8988T (cell line): ENCODE measurements at places on chromosomes 3 and 15.

- no peak for DNase-seq
These were observed 20.4 kb downstream of the BHLHE40 start for GRCh38 chr3:4999531-5000184.

DNA sequence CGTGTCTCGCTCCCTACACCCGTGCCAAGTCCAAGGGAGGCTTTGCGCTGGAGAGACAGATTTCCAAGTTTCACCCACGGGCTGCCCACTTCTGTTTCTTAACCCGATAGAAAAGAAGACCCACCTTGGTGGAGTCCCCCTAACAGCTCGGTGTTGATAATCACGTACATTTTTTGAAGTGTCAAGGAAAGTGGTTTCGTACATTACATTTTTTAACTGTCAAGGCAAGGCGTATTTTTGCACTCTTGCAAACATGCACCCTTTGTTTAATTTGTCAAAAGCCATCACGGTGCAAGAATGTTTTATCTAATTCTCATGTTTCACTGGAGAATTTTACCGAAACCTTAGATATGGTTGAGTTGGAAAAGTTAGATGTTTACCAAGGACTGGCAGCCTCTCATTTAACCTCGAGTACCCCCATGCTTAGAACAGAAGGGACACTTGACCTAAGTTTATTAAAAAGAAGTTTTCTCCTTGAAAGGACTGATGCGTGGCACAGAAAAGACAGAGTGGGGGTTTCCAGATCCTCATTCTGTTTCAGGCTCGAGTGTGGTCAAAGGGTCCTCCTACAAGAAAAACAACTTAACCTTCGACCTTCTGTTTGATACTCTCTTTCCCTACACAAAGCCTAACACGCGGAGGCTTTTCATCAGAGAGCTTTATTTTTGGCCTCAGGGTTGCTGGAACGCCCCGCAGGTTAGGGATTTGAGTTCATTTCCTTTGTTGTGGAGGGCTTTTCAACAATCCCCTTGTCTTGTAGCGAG is 882 bp downstream of the GXYLT2 start:
- no peak for DNase-seq

- no peak for DNase-seq
These were observed 576.5 kb downstream of the ZNF385D start for GRCh38 chr3:21174461-21174860.

DNA sequence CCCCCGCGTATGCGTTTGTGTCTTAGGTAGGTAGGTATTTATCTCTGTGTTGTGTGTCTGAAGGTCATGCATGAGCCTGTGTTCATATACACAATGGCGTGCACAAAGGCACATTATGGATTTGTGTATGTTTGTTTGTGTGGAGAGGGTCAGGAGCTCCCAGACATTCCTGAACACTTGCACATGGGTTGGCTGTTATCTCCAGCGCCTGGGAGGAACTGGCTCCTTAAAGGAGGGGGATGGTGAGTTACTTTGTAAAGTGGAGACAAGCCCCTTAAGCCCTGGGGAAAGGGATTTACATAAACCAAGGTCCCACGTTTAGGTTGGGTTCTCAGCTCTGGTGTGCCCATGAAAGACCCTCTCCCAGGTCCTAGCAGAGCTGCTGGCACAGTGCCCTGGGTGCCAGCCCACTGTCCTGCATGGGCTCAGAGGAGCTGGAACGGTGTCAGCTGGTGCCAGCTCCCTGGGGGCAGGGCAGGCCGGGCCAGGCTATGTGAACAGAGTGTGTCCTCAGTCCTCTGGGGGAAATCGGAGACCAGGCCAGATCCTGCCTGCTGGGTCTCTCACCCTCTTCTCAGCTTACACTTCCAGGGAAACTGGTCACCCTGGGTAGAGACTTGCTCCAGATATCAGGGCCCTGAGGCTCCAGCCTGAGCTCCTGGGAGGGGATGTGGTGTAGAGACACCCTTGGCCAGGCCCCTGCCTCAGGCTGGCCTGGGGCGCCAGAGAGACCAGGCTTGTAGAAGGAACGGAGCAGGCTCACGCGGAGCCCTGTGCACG is 25.1 kb downstream of the SNX33 start:
- DNase-seq, result no peak

GRCh38 chr3:44415421-44415820 is 62.0 kb downstream of the ZNF445 start:
- DNase-seq, result no peak

DNA sequence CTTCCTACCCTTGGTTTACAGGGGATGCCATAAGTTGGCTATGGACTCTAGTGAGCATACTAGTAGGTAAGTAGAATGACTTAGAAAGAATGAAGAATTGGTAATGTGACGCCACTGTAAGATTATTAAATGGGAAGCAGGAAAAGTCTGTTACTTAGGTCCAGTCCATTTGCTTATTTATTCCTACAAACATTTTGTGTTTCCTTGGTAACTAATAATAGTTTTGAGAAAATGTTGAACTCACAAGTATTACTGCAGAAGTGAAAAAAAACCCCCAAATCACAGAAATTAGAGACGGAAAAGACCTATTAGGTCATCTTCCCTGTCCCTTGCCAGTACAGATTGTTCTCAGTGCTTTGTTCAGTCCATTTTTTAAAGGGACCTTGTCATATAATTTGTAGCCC is 63.5 kb downstream of the CMSS1 start:
- no peak for DNase-seq

GRCh38 chr3:115239717-115240116 is 92.6 kb upstream of the ZBTB20 start:
- peak; percentile 21 for DNase-seq

DNA sequence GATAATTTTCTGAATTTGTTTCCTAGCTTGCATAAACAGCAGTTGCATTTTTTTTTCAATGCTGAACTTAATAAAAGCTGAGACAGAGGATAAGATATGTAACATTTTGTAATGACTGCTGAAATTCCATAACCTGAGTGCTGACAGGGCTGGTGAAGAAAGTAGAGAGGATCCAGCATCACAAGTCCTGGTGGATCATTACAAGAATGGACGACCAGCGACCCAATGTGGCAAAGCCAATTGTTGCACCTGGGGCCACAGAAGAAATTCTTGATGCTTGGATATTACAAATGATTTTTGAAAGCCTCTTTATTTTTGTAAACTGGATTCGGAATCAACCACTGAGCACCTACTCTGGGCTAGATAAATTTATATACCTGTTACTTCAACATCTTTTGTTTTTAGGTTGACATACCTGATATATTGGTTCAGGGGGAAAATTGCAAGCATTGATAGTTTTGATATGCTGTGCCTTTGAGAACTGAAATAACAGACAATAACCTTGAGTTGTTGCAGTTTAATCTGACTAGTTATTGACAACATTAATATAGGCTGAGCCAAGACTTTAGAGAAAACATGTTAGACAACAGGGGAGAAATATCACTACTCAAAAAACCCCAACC is 3.9 kb upstream of the ACTL6A start:
- peak; percentile 36 for DNase-seq

GRCh38 chr3:15782429-15782828 is 15.3 kb downstream of the ANKRD28 start:
- no peak for DNase-seq

DNA sequence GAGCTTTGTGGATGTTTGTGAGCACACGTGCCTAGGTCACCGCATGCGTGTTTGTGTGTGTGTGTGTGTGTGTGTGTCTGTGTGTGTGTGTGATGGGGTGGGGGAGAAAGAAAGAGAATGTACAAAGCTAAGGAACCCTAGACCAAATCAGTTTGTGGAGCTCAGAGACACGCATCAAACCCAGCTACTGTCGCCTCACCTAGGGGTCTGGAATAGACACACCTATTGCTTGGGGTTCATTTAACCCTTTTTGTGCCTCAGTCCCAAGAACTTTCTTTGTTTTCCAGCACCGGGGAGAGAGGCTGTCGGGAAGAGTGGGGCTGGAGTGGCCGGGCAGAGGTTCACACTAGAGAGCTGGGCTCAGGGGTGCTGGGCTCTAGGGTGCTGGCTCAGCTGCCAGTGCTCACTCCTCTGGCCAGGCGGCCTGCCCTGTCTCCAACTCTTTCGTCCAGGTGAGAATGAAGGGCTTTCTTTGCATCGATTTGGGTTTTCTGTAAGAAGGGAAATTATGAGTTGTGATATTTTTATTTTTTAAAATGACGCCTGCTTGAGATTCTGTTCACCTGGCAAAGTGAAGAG is 221.6 kb downstream of the MEIS2 start:
- DNase-seq, result no peak

DNA sequence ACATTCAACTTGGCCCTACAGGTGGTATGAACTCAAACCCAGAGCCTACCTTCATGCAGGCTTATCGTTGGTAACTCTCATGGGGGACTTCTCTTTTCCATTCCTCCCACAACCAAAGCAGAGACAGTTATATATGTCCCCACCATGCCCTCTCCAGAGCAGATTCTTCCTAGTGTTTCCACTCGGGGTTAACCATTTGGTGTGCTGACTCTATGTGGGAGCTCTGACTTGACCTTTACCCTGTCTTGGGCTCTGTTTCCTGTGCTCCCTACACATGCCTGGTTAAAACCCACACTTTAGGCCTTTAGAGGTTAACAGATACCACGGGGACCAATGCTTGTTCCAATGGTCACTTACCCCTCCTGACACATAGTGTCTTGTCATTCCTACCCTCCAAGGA is 80.7 kb downstream of the FSIP1 start:
- no peak for DNase-seq

DNA sequence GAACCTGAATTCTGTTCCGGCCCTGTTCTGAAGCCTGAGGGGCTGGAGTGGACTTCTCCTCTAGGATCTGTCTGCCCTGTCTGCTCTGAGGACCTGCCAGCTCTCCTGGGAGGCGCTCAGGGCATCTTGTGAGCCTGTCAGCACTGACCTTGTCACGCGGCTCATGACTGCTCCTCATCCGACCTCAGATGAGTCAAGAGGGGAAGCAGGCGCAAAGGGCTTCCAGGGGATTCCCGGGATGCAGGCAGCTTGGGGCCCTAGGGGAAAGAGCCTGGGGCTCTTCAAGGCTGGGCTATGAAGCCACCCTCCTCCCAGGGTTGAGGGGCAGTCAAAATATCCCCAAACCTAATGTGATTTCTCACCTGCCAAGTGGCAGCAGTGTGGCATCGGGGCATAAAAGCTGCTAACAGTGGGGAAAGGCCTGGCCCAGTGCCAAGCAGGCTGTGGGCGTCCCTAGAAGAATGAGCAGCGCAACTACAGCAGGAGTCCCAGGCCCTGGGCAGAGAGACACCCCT is 27.6 kb upstream of the ANKDD1A start:
- peak; percentile 48 for DNase-seq

- no peak for DNase-seq
These were observed 99.8 kb upstream of the NR2F2 start for GRCh38 chr15:96230526-96231181.

DNA sequence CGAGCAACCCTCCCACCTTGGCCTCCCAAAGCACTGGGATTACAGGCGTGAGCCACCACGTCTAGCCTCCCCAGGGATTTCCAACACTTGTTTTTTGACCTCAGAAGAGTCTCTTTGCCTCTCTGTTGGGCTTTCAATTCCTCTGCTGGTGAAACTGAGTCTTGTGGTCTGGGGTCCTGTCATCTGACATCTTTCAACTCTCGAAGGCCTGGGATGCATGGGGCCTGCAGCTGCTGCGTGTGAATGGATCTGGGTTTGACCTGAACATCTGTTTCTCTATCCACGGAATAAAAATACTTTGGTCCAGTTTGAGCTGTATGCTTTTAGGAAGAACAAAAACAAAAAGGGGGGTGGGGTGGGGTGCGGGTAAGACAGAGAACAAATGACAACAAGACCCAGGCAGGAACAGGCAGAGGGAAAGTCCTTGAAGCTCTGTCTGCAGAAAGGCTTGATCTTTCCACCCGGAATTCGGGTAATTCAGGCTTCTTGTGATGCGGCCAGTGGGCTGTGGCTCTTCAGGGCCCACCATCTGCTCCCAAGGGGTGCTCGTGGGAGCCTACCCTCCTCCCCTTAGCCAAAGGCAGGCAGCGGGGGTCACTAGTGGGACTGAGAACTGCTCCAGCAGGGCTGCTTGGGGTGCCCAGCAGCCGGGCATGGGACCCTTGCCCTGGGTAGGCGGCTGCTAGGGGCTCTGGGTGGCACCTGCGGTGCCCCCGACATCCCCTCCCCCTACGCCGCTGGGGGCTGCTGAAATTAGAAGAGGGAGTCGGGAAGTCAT is 71.5 kb downstream of the SLC12A8 start:
- no peak for DNase-seq

GRCh38 chr3:191300422-191300821 is 28.8 kb upstream of the CCDC50 start:
- DNase-seq, result no peak

DNA sequence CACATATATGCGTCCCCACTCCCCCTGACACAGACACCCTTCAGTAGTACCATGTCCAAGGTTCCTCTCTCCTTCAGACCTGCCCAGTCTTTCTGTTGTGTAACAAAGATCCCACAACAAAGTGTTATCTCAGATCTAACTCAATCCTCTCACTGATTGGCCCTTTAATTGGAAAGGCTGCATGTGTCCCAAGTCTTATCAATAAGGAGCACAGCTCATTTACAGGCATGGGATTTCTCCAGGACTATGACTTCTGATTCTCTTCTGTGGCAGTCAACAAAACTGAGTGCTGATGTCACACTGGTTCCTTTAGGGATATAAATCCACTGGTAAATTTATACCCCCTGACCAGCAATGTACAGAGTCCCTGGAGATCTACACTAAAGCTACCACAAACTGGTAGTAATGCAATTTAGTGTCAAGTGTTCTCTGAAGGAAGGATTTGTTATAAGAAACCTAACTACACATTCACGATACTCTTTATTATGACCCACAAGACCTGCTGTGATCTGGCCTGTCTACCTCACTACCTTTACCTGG is 28.1 kb downstream of the CLK3 start:
- no peak for DNase-seq

GRCh38 chr15:59237119-59237855 is 30.6 kb downstream of the LDHAL6B start:
- DNase-seq, result no peak

DNA sequence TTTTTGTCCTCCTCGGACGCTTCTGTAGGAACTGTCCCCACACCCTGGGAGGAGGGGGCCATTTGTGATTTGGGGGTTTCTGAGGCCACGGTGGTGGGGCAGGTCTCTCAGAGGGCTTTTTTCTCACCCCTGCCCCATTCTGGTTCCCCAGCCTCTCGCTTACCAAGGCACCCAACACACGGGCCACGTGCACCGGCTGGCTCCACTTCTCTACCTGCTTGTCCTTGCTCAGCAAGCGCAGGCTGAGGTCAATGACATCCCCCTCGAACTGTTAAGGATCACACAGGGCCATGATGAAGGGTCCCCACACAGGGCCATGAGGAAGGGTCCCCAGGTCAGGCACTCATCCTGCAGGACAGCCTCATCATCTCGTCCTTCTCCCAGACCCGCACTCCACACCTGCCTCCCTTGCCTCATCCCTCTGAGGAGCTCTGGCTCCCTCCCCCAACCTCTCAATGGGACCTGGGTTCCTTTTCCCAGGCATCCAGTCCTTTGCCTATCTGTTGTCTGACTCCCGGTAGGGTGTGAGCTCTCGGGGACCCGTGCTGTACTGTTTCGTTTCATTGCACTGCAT is 10.6 kb downstream of the EPB42 start:
- DNase-seq, result no peak

- DNase-seq, result no peak
These were observed 1.7 kb downstream of the SEMA5B start for GRCh38 chr3:123025642-123026521.

- no peak for DNase-seq
These were observed 70.5 kb upstream of the EPHB3 start for GRCh38 chr3:184491011-184491576.
